Cardiac fibroblast (primary cell): ENCODE measurements at places on chromosomes 1 and 21.

- DNase-seq = peak; percentile 40
Measured at GRCh38 chr1:156914440-156914856, 6.0 kb upstream of the LRRC71 start.

GRCh38 chr1:153880962-153881361, 41.8 kb downstream of the GATAD2B start:
- peak; percentile 95 for DNase-seq

- DNase-seq = no peak
Measured at GRCh38 chr1:204469304-204469703, 25.3 kb downstream of the PIK3C2B start.

- no peak for DNase-seq
Measured at GRCh38 chr1:23419180-23419579, 5.4 kb downstream of the TCEA3 start.

GRCh38 chr1:94999456-95000131, 72.7 kb upstream of the CNN3 start:
- no peak for DNase-seq

GRCh38 chr21:21146587-21147373, 148.6 kb downstream of the NCAM2 start:
- DNase-seq = no peak

DNA sequence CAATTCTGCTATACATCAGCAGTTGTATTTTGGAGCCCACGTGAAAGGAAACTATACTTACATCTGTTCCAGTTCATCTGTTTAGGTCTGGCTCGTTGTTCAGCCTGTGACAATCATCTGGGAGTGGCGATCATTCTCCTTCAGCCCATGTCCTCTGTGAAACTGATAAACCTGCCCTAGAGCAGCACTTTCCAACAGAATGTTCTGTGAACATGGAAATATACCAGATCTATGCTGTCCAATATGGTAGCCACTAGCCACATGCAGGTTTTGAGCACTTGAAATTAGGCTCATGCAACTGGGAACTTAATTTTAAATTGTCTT, 24.5 kb upstream of the COQ8A start:
- no peak for DNase-seq

- peak; percentile 54 for DNase-seq
Measured at GRCh38 chr1:1431845-1432273, 3.6 kb upstream of the VWA1 start.

DNA sequence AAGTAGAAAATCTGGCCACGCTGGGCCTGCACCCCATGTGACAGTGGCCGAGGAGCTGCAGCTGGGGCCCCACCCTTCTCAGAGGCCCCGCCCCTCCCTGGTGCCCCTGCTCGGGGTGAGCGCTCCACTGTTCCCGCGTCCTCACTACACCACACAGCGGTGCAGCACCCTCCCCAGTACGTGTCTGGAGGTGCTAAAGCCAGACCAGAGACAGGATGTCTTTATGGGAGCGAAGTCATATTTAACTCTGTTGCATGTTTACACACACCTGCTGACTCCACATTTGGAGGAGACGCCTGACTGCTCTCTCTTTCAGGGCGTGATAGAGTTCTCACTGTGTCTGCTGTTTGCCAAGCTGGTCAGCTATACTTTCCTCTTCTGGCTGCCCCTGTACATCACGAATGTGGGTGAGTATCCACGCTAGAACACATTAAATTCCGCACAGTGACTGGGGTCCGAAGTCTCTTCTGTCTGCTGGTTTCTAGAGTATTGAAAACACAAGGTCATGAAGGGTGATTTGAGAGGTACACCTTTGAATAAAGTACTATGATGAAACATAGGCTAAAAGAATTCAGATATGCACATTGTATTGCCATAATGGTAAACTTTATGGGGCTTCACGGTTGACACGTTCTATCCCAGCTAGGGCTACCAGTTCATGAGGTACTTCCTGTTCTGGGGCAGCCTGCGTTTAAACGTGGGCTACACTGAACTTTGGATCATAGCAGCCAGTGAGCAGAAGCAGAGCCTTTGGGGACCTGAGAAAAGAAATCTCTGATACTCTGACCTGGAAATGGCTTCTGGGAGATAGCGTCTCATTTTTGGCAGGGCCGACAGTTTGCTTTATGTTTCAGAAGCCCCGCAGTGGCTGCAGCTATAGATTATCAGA, 48.4 kb downstream of the SLC37A1 start:
- no peak for DNase-seq

GRCh38 chr1:243294723-243295121, 38.9 kb downstream of the SDCCAG8 start:
- no peak for DNase-seq

GRCh38 chr1:165456114-165456513, 11.2 kb upstream of the RXRG start:
- no peak for DNase-seq

GRCh38 chr1:117612517-117613248, 6.8 kb downstream of the TENT5C start:
- peak; percentile 83 for DNase-seq

GRCh38 chr1:64744492-64745180, at the start of gene RAVER2:
RAVER2 (plus strand) TSS chr1:64745075; CDS start chr1:64745173, 98 bp downstream.
- peak; percentile 43 for DNase-seq

DNA sequence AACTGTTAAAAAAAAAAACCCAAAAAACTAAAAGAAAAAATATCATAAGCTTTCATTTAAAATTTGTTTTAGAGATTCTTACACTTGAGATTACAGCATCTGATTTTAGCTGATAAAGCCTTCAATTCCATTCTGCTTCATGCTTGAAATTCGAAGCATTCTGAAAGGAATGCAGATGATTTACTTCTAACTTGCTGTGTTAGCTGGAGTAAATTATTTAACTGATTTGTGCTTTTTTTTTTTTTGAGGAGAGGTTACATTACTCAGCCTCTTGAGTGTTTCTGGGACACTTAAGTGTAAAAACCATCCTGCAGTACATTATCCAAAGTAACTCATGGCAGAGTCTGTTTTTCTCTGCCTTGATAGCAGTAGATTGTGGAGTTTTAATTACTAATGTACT, 4.5 kb upstream of the TRIM67 start:
- DNase-seq = no peak
